IPS DF 19.7 (cell line): ENCODE measurements at places on chromosomes 1 and 21.

GRCh38 chr1:94872771-94873495, 52.8 kb downstream of the SLC44A3 start:
- DNase-seq = no peak

- no peak for DNase-seq
These were observed 357.8 kb upstream of the SGIP1 start for GRCh38 chr1:66176012-66176715.

DNA sequence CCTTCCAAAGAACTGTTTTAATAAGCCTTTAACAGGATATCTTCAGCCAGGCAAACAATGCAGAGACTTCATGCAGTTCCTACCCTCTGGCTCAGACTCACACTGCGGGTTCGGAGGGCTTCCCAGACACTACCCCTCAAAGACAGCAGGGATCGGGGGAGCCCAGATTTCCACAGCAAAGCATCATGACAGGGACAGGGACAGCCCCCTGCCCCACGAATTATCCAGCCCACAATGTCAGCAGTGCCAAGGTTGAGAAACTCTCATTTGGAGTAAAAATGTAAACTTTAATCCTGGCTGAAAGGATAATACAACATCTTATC, 20.1 kb downstream of the NPHP4 start:
- DNase-seq = no peak

- DNase-seq = no peak
These were observed 914 bp downstream of the ZNF326 start for GRCh38 chr1:89995598-89996449.

DNA sequence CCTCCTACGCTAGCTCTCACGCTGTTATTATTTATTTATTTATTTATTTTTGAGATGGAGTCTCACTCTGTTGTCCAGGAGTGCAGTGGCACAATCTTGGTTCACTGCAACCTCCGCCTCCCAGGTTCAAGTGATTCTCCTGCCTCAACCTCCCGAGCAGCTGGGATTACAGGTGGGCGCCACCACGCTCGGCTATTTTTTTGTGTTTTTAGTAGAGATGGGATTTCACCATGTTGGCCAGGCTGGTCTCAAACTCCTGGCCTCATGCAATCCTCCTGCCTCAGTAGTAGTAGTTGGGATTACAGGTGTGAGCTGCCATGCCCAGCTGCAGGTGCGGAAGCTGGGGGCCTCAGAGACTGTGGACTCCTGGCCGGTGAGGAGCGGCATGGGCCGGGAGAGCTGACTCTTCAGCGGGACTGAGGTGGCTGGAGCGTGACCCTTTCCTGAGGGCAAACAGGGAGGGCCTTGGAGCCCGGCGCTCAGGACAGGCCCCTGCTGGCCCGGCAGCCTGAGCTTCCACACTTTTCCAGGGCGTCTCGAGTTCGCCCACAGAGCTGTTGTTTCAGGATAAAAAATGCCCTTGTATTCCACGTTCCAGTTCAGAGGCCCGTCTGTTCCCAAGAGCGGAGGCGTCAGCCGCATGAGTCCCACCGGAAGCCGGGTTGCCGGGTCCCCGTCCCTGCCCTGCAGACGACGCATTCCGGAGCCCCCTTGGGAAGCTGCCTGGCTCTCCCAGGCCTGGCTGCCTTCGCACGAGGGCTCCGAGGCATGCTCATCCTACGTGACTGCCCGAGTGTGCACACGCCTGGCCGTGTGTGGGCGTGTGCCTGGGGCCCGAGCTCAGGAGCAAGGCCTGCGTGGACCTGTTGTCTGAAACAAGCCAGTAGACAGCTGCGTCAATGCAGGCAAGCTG, 126.2 kb downstream of the SIK1 start:
- no peak for DNase-seq

GRCh38 chr1:13507075-13507474, 6.7 kb downstream of the LRRC38 start:
- no peak for DNase-seq
